ENCODE measurements at places on chromosomes 6 and 20.

DNA sequence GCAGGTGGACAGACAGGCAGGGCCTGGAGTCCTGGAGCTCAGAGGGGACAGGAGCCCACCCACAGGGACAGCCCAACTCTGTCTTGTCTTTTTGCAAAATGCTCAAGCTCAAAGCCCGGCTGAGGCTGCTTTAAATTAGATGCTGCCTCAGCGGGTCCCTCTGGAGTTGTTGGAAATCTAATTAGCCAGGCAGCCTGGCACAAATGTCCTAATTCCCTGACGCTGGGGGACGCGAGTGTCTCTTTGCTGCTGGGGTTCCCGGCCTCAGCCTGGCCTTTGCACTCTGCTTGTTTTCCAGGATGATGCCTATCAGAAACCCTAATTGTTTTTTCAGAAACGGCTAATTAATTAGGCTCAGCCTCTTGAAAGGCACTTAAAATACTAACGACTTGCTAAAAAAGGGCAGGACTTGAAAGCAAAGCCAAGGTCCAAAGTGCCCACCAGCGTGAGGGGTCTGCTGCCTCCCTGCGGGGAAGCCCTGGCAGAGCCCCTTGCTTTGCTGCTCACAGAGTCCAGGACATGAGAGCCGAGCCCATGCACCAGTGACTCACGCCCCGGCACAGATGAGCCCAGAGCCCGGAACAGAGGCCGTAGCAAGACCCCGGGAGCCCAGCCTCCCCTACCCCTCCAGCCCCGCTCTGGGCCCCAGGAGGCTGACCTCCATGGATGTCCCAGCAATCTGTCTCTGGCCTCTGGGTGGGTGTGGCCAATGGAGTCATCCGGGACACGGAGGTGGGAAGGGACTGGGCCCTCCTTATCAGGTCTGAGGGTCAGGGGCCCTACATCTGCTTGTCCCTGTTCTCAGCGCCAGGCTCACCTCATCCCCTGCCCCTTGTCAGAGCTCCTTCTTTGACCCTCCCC lies 46.0 kb upstream of the BHLHE23 start:
- DNase-seq: no peak

DNA sequence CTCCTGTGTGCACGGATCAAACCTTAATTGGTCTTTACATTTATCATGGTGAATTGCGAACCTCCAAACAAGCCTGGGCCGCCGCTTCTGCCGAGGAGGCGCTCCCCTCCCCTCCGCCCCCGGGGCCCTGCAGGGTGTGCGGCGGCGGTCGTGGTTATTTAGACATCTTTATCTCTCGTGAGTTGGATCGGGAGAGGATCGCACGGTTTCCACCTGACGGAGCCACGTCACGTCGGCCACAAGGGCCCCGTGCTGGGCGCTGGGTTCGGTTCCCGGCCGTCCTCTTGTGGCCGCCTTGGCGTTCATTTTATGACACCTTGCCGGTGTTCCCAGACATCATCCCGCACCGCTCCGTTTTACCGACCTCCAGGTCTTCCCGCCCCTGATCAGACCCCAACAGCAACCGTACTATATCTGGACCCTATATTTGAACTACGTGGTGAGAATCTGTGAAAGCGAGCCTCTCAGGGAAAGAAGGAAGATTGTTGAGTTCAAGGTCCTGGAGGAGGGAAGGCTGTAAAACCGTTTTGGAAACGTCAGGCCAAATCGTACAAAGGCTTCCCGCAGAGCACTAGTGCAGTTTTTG lies 1.3 kb upstream of the CNR1 start:
- no peak for DNase-seq

DNA sequence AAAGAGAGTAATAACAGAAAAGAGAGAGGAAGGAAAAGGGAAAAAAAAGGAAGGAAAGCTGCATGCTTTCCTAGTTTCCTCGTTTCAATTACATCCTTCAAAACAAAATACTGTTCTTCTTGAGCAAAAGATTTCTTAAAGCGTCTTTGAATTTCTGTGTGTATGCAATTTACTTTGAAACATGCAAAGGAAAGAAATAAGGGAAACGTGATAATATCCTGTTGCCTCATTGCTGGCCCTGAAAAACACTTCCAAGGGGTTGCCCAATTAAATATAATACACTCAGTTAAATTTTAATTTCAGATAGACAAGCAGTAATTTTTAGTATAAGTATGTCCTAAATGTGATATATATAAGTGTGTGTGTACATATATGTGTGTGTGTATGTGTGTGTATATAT lies 51.2 kb upstream of the TPD52L1 start:
- no peak for DNase-seq

GRCh38 chr20:47230811-47231256 lies 125.7 kb downstream of the ZMYND8 start:
- no peak for DNase-seq

DNA sequence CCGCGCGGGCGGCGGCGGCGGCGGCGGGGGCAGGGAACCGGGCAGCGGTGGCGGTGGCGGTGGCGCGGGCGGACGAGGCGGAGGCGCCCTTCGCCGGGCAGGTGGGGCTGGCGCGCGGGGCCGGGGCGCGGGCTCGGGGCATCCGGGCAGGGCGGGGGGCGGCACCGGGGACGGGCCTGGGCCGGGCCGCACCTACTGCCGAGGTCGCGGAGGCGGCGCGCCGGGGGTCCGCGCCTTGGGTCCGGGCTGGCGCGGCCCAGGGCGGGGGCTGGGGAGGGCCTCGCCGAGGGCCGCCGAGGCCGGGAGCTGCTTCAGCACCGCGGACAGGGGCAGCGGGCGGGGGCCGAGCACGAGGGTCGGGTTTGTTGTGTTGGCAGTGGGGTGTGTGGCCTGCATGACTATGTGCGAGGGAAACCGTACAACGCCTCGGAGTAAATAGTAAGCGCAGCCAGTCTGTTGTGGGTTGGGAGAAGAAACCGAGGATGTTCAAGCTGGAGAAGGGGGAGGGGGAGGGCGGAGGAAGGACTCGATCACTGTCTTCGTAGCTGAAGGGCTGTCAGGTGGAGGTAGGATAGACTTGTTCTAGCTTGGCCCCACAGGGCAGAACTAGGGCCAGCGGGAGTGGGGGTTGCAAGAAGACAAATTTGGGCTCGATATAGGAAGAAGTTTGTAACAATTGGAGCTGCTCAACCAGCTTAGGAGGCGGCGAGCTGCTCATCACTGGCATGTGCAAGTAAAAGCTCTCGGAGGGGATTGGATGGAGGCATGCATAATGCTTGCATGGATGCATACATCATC lies 593 bp downstream of the MMP24 start:
- peak; percentile 67 for DNase-seq

Data from activated naive CD4-positive, alpha-beta T cell treated with anti-CD3 and anti-CD28 coated beads, Interleukin-2, amount 10 ng/mL, durations not matched to agents 7 days and 5 days (primary cell).